Sigmoid colon (tissue), 7 donors: ENCODE measurements at places on chromosomes 2 and 18. TPM values are rescaled to one million over a fixed set of nuclear protein-coding genes. Genes with fewer than 3 reads are reported as not detected.
A peak's percentile ranks its signal among the peaks of the same experiment; 100 is the strongest.

The MBP gene
- total RNA-seq: 30.3 TPM

The CCL20 gene
- not detected for total RNA-seq

The UPP2 gene
- not detected for total RNA-seq

DNA sequence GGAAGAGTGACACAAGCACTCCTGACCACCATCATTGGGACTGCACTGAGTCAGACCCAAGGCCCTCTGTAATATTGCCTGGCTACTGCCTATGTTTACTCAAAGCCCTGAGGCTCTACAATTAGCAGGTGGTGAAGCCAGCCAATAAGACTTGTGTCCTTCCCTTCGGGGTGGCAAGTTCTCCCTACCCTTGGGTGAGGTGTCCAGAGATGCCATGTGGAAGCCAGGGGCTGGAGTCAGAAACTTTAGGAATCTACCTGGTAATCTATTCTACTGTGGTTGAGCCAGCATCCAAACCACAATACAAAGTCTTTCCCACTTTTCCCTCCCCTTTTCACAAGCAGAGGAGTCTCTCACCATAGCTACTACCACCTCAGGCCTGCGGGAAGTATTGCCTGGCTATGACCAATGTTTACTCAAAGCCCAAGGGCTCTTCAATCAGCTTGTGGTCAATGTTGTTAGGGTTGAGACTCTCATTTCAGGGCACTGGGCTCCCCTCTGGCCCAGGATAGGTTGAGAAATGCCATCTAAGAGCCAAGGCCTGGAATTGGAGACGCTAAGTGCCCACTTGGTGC, 17.6 kb downstream of the DHRS9 start:
- no peak for DNase-seq

The NBEAL1 gene
- total RNA-seq: 24.3 TPM

DNA sequence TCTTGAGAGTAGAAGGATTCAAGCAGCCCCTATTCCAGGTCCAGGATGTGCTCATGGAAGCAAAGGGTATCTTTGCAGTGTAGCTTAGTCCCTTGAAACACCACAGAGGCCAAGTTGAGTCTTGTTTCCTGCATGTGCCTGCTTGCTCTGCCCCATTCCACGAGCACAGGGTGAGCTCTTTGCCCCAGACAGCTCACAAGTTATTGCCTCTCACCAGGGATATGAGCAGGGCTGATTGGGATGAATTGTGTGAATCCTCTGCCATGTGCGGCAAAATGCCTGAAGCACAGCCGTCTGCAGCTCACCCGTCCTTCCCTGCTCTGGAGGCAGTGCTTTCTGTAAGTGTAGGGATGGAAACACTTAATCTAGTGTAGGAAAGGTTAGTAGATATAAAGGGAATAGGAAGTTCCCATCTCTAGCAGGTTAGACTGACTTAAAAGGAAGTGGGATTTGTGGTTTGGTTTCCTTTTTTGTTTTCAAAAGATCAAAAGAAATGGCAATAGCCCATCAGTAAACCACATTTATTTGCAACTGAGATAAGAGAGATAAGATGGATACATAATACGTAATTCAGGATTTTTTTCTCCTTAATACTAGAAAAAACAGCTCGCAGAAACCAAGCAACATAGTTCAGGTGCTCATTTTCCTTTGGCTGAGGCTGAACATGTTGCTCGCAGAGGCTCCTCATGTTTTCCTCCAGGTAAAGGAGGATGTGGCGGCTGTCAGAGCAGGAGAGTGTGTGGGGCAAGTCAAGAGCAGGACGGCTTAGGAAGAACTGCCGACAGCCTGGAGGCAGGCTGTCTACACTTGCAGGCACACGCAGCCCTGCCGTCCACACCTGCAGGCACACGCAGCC, 41.4 kb downstream of the TMEM182 start:
- DNase-seq: no peak

GRCh38 chr2:152730591-152731333, 12.3 kb downstream of the ARL6IP6 start:
- DNase-seq: no peak

- DNase-seq: no peak
Measured at GRCh38 chr2:116499389-116499788, 1315.1 kb upstream of the DDX18 start.

GRCh38 chr2:177394594-177394973, 2.0 kb downstream of the AGPS start:
- DNase-seq: no peak

GRCh38 chr2:73033142-73033765, 38.3 kb downstream of the SFXN5 start:
- no peak for DNase-seq

DNA sequence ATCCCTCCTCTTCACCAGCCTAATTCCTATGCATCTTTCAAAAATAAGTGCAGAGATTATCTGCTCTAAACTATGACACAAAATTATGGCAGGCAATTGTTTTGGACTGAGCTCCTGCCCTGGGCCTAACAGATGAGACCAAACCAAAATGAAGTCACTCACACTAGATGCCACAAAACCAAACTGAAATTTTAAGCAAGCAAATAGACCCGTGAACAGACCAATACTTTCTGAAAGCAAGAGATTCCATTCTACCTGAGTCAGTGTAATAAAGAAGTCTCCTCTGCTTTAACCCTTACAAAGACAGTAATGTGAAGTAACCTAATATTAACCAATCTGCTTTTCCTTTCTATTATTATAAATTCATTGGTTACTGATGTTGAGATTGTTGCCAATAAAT, 84.3 kb downstream of the RIT2 start:
- DNase-seq: no peak

The SPP2 gene
- not detected for total RNA-seq

DNA sequence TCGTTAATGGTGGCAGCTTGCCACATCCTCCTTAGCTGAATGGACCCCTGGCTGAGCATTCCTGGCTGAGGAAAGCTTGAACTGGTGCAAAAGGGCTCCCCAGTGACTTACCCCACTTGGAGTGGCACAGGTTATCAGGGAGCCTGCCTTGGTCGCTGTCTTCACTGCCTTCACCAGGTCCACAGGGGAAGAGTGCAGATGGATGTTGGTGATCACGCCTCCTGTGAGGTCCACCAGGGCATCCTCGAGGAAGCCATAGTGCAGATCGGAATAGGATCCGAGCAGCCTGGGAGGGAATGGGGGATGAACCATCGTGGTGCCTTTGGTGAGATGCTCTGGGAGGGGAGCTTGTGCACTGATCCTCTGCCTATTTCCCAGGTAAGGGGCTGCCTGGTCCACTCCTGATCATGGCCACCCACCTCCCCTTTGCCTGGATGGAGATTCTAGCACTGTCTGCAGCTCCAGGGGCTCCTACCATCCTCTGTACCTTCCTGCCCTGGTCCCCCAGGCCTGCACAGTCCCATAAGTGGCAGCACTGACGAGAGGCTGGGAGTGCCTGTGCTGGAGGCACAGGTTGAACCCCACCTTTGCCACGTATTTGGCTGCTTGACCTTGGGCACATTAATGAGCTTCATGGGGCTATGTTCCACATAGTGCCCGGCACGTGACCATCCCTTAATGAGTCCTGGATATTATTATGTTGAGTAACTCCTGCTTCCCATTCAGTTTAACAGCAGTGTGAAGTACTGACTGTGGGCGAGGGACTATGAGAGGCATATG, 43.0 kb downstream of the CAPN13 start:
- no peak for DNase-seq

DNA sequence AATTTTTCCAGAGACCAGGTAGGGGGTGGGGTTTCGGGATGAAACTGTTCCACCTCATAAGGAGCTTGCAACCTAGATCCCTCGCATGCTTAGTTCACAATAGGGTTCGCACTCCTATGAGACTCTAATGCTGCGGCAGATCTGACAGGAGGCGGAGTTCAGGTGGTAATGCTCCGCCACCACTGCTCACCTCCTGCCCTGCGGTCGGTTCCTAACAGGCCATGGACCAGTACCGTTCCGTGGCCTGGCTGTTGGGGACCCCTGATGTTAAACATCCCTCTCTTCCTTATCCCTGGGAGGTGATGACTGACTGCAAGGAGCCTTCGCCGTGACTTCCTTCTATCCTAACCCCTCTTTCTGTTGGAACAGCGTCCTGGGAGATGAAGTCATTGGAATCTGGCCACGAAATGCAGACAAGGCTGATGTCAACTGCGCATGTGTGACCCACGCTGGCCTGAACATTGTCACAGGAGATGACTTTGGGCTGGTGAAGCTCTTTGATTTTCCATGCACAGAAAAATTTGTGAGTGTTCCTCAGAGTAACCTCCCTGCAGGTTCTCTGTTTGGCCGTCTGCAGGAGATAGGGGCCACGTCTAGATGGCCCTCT, 82.4 kb downstream of the RTN4 start:
- no peak for DNase-seq

DNA sequence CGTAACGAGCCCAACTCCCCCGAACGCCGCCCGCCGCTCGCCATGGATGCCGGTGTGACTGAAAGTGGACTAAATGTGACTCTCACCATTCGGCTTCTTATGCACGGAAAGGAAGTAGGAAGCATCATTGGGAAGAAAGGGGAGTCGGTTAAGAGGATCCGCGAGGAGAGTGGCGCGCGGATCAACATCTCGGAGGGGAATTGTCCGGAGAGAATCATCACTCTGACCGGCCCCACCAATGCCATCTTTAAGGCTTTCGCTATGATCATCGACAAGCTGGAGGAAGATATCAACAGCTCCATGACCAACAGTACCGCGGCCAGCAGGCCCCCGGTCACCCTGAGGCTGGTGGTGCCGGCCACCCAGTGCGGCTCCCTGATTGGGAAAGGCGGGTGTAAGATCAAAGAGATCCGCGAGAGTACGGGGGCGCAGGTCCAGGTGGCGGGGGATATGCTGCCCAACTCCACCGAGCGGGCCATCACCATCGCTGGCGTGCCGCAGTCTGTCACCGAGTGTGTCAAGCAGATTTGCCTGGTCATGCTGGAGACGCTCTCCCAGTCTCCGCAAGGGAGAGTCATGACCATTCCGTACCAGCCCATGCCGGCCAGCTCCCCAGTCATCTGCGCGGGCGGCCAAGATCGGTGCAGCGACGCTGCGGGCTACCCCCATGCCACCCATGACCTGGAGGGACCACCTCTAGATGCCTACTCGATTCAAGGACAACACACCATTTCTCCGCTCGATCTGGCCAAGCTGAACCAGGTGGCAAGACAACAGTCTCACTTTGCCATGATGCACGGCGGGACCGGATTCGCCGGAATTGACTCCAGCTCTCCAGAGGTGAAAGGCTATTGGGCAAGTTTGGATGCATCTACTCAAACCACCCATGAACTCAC, 673 bp downstream of the PCBP1 start:
- peak; percentile 84 for DNase-seq

DNA sequence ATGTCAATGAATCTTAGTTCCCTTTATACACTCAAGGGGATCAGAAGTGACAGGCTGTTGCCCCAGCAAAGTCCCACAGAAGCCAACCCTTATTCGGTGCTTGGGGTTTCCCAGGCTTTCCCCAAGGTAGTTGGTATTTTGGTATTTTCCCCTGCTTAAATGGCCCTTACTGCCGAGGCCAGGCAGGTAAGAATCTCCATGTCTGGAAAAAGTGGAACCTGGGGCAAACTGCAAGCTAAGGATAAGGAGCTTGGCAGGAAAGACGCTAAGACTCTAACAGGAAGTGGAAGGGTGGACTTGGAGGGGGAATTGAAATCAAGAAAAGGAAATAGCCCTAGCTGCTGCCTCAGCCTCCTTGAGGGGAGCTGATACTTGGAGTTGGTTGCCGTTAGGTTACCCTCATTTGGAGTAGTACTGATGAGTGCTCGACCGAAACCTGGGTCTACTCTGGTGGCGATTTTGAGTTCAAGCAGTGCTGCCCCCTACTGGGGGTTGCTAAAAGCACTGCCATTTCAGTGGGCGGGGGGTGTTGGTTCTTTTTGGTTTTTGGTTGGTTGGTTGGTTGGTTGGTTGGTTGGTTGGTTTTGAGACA, 3.3 kb upstream of the GPBAR1 start:
- DNase-seq: peak; percentile 56

The C1QL2 gene
- total RNA-seq: not detected

DNA sequence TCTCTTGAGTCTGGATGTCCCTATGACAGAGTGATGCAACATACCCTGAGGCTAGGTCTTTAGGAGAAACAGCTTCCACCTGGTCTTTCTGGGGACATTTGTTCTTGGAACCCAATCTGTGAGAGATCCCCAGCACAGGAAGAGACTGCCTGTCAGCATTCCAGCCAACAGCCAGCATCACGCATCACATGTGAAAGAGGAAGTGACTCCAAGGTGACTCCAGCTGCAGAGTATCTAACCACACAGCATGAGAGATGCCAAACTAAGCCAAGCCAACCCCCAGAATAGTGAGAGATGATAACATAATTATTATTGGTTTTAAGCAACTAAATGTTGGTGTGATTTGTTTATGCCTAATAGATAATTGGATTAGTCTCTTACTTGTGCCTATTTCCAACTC, 35.7 kb downstream of the C18orf63 start:
- no peak for DNase-seq

The NDUFAF7 gene
- 29.3 TPM for total RNA-seq

DNA sequence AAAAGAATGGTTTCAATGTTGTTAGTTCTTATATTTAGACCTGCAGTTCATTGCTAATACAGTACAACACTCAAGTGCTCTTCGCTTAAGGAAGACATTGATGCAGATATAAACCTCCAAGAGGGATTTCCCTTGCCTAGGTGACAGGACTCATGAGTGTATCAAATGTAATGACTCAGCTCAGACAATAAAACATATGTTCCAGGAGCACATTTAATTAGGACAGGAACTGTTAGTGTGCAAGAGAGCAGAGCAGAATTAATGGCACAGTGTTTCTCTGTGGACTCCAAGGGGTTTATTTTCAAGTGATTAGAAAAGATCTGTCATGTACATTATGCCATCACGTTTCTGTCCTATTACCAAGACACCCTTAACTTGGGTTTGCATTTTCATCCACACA, 375.0 kb downstream of the LRRTM4 start:
- no peak for DNase-seq

DNA sequence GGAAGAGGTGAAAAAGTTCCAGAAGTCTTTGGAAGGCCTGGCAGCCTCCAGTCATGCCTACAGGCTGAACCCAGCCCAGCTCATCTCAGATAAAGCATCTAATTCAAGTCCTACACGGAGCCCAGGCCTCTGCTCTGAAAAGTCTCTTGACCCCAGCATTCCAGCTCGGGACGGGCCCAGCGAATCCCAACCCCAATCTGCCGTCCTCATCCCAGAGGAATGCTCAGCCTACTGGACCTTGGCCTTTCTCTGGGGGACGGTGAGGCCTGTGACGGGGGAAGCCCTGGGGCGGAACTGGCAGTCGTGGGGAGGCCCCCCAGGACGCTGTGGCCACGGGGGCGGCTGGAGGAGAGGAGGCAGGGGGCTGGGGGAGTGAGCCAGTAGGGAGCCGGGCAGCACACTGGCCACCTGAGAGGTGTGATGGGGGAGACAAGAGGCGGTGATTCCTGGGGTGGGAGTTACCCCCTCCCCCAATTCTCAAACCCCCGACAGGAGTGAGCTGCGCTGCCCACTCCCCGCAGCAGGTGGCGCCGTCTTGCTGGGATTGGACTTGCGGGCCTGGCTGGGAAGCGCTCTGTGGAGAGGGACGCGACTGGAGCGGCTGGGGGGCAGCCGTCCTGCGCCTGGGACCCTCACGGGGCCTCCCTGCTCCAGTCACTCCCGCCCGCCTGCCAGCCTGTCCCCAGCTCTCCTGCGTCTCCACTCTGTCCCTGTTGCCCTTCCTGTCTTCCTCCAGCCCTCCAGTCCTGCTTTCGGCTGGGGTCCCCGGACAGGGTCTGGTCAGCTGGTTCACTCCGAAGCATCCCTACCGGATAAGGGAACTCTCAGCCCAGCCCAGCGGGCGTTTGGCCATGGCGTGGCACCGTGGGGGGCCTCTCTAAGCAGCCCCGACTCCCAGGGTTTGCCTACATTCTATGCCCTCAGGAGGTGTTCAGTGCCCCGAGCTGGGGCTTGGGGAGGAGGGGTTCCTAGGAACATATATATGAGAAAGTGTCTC, 182.6 kb upstream of the HAAO start:
- DNase-seq: peak; percentile 89

- peak; percentile 62 for DNase-seq
Measured at GRCh38 chr2:109266998-109267854, 138.2 kb downstream of the SH3RF3 start.
